ENCODE measurements at places on chromosomes 16 and 17. TPM values are rescaled to one million over a fixed set of nuclear protein-coding genes. Genes with fewer than 3 reads are reported as not detected.

The METRN gene
- 61.7 TPM for polyA plus RNA-seq

The DNASE1 gene
- polyA plus RNA-seq: 3.5 TPM

The BRIP1 gene
- polyA plus RNA-seq: 2.4 TPM

- no peaks in the 10 kb centered on the region for H3K36me3 ChIP-seq
- H3K4me1 ChIP-seq: no peaks in the 10 kb centered on the region
- no peak overlapping the region for H3K27ac ChIP-seq
These were observed 71.7 kb downstream of the DYNLRB2 start for GRCh38 chr16:80612461-80613017.

DNA sequence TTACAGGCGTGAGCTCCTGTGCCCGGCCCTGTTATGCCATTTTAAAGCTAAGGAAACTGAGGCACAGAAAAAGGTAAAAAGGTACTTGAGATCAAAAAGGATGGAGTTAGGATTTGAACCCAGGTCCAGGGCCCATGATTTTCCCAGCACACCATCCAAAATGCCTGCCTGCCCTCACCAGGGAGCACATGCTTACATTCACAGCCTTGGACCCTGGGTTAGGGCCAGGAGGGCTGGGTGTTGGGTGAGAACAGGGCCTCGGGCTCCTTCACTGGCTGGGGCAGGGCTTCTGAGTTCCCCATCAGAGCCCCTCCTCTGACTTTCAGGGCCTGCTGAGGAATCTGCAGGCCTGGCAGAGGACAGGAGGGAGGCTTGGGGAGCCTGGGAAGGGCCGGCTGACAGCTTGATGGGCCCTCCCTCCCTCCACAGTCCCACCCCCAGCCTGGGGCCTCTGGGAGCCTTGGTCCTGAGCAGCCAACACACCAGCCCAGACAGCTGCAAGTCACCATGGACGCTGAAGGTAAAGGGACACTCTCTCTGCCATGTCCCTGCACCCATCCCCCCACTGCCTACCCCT lies at the start of gene QPRT:
QPRT (plus strand) TSS at position 490 of the 577 bp plus-strand sequence; CDS start at position 508, 18 bp downstream.
- DNase-seq: no peak
- peaks cover 27% of the 10 kb centered on the region for H3K4me1 ChIP-seq
- H3K27ac ChIP-seq: peak within 1 kb of the TSS; percentile 89
- H3K36me3 ChIP-seq: no peaks in the 10 kb centered on the region
- H3K4me3 ChIP-seq: peak within 1 kb of the TSS; percentile 76

GRCh38 chr17:36742267-36743000 lies 141.1 kb downstream of the MRM1 start:
- no peaks in the 10 kb centered on the region for H3K36me3 ChIP-seq
- no peak for DNase-seq
- peaks cover 2% of the 10 kb centered on the region for H3K4me1 ChIP-seq
- no peak overlapping the region for H3K4me3 ChIP-seq

- H3K27ac ChIP-seq: peak overlapping the region; percentile 87
- DNase-seq: no peak
- peaks cover 4% of the 10 kb centered on the region for H3K36me3 ChIP-seq
- peaks cover 60% of the 10 kb centered on the region for H3K4me1 ChIP-seq
These were observed 335 bp downstream of the TMEM11 start for GRCh38 chr17:21213638-21214014.
